AG09309 (cell line): ENCODE measurements at places on chromosomes 2 and 18.

GRCh38 chr18:42948831-42949230 is 166.7 kb downstream of the RIT2 start:
- DNase-seq, result no peak

DNA sequence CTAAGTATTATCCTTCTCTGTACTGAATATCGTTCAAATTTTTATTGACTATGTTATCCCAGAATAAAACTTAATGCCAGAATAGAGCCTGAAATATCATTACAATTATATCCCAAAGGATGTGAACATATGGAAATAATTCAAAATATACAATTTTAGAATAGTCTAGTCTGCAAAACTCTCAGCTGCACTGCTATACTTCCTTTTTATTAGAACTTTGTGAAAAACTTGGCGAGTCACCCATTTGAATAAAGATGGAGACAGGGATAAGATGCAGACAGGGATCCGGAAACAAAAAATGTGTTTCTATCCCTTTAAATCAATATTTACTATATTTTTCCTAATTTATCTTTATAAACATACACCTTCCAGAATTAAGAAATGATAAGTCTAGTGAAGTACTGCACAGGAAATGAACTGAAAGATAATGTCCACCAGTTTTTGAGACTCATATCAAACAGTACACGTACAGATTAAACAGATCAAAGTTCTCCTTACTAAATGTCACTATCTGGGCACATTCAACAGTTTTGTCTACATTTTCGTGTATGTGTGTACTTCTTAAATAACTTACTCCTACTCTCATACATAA is 107.8 kb downstream of the MEP1B start:
- DNase-seq, result no peak

- DNase-seq, result no peak
These were observed 5.1 kb upstream of the LANCL1 start for GRCh38 chr2:210481601-210482175.

- DNase-seq, result no peak
These were observed 27.3 kb upstream of the GPR17 start for GRCh38 chr2:127618551-127619202.

DNA sequence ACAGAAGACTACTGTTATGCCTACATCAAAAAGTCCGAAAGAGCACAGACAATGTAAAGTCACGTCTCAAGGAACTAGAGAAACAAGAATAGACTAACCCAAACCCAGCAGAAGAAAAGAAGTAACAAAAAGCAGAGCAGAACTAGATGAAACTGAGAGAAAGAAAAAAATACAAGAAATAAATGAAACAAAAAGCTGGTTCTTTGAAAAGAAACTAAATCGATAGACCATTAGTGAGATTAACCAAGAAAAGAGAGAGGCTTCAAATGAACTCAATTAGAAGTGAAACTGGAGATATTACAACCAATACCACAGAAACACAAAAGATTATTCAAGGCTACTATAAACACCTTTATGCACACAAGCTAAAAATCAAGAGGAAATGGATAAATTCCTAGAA is 271.8 kb downstream of the MBD2 start:
- no peak for DNase-seq

GRCh38 chr18:3499501-3499900 is 49.5 kb downstream of the TGIF1 start:
- no peak for DNase-seq

DNA sequence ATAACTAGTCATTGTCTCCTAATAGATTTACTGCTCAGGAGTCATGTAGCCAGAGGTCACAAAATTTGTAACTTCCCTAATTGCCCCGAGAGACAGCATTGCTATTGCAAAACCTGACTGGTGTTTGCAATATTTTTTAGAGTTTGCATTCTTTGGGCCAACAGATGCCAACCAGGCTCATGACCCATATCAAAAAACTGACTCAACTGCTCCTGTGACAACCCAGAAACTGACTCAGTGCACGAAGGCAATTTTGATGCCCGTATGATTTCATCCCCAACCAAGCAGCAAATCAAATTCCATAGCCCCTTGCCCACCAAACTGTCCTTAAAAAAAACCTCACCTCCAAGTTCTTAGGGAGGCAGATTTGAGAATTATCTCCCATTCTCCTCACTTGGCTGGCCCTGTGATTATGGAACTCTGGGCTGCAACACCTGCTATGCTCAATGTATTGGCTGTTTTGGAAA is 951.3 kb downstream of the TSN start:
- no peak for DNase-seq

GRCh38 chr18:63299837-63300745 is 19.5 kb downstream of the BCL2 start:
- DNase-seq, result no peak

- DNase-seq, result no peak
These were observed 22.7 kb upstream of the SPR start for GRCh38 chr2:72864500-72864899.

DNA sequence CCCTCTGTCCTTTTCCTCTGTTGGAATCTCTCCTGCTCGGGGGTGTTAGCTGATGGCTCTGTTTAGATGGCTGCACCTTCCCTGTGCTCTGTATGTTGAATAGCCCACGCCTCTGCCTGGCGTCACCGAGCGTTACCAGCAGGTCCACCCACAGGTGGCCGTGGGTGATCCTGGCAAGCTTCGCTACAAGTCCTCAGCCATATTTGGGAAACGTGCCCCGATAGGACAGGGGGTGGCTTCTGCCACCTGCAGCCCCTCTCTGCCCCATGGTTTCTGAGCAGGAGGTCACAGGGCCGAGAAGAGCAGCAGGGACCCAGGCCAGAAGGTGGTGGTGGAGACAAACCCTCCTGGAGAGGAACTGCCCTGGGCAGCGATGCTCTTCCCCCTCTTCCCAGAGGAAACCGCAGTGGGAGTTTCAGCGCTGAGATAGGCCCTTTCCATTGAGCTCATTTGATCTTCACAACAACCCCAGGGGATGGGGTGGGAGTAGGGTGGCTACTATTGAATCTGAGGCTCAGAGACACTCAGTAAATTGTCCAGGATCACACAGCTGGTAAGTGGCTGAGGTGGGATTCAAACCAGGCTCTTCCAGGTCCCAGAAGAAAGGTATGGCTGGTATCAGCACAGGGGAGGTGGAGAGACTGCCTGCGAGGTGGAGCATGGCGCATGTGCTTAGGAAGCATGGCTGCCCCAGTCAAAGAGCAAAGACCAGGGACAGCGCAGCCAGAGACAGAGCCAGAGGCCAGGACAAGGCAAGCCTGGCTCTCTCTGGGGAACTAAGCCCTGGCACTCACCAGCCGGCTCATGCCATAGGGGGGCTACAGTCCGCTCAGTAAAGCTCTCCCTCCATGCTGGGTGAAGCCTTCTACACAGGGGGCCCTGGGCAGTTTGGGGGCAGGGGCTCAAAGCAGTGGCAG is 15.0 kb downstream of the NGEF start:
- no peak for DNase-seq

DNA sequence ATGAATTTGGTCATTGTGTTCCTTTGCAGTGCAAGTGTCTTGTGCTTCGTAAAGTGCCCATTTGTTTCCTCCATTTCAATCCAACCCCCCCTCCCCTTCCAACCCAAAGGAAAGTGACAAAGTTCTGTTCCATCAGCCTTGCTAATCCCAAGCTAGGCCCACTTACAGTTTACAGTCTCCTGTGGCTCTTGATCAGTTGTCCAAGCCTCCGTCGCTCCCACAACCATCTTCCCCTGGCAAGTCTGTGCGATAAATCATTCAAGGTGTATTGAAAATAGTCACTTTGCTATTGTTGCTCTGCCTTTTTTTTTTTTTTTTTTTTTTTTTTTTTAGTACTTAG is 6.5 kb downstream of the POU3F3 start:
- DNase-seq, result no peak
